Effector CD8-positive, alpha-beta T cell (primary cell): ENCODE measurements at places on chromosomes 7 and 10.
A peak's percentile ranks its signal among the peaks of the same experiment; 100 is the strongest.

DNA sequence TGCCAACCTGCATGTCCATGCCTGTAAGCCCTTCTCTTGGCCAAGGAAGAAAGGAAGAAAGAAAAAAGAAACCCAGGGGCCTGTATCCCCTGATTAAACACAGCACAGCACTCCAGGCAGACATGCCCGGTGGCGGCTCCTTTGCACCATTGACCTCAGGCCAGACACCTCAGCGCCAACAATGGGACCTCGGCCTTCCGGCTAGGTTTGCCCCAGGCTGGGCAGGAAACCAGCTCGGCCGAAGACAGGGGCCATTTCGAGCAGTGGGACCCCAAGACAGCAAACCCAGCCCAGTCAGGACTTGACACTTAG, 2.8 kb downstream of the HOXA10 start:
- DNase-seq = no peak

DNA sequence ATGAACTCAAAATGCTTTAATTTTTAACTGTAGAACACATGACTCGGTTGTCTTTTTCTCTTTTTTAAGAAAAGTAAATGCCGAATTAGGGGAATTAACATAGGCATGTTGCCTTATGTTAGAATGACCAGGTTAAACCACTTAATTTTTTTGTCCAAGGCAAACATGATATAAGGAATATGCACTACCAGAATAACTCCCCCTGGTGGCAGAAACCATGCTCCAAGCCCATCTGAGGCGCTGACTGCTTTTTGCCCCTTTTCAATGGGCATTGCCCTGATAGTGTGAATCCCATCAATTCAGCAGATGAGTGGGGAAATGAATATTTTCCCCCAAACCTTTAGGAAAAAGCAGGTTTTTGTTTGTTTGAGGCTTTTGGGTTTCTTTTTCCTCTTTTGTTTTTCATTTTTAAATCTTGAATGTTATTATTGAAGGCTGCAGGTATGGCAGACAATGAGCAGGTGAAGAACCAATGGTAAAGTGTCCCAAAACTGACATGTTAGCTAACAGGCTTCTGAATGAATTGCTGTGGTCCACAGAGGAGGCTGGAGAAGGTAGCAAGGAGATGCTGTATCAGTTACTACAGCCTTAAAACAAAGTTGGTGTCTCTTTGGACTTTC, 284.3 kb downstream of the SORCS3 start:
- DNase-seq = peak; percentile 1

DNA sequence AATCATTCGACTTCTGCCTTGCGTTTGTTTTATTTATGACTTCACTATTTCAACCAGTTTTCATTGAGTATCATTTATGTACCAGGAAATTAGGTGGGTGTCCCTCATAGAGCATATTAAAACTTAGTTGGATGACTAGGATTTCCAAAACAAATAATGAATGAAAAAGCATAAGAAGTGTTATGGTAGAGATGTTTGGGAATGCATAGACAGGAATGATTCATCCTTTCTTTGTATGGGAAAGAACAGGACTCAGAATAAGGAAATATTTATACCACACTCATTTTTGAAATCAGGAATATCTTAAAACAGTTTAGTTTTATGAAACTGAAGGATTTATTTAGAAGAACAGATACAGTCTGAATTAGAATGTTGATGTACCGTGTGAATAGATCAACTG, 315.7 kb downstream of the EXOC4 start:
- no peak for DNase-seq

DNA sequence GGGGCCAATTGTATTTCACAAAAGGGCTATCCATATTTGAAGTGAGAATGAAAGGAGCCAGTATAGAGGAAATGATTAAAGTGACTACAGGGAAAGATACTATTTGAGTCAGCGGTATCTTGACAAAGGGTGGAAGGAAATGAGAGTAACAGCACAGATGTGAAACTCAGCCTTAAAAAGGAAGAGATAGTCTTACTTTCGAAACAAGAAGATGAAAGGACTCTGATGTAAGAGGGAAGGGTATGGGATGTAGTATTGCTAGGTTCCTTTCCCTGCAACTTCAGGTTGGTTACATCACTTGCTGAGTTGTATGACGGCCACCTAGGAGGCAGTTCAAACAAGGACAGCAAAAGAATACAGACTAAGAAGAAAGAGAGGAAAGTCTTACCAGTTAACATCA, 13.7 kb downstream of the CISD1 start:
- no peak for DNase-seq

DNA sequence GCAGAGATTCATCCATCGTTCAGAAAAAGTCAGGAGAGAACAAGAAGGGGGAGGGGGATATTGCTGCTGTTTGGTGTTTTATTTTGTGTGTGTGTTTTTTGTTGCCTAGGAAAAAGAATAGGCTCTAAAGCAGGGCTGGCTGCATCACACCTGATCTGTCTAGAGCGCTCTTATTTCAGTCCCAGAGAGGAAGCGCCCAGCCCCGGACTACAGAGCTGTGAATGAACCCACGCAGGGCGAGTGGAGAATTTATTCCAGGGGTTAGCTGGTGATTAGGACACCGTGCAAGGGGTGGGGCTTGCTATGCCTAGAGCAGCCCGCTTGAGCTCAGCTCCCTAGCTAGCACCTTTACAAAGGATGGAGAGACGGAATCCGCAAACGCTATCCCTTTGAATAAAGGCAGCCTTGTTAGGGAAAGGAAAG, 621 bp upstream of the FAM13C start:
- DNase-seq = no peak

- DNase-seq = no peak
Measured at GRCh38 chr10:123402021-123402420, 247.8 kb downstream of the BUB3 start.

GRCh38 chr7:29871787-29872398, 65.6 kb downstream of the WIPF3 start:
- DNase-seq = no peak

DNA sequence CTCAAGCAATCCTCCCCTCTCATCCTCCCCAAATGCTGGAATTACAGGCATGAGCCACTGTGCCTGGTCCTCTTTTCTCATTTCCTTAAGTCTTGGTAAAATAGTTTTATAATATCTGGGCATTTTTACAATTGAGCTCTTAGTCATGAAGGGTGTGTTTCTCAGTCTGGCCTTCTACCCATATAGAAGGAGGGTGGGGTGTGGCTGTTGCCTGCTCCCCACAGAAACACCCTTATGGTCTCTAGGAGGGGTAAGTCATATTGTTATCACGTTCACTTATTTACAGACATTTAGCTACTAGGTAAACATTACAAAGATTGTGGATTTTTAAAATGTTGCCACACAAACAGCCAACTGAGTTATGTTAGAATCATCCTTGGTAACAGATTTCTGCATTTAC, 6.7 kb upstream of the OTUD1 start:
- DNase-seq = no peak

DNA sequence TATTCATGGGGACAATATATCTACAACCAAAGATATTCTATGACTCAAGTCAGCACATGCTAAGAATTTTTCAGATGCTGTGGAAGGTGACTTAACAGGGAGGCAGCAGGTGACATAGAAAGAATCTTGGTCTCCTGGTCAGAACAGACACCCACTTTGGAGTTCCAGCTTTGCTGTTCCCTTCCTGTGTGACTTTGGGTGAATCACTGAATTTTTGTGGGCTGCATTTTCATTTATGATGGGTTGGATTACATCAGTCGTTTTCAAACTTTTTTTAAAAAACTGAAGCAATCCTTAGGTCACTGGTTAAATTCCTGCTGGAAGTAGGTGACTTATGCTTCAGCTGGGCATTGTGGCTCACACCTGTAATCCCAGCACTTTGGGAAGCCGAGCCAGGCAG, 24.9 kb downstream of the RGR start:
- DNase-seq = no peak

DNA sequence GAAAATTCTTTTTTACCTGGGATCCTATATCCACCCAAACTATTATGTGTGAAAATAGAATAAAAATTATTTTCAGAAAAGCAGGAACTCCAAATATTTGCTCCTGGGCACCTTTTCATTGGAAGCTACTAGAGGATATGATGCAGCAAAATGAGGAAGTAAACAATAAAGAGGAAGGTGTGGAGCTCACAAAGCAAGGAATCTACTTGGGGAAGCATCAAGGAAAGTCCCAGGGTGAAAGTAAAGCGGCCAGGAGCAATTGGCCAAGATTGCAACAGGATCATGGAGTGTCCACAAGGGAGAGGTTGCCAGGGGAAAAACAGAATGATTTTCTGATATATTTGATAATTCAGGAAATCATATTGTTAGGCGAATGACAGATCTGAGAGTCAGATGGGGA, 80.8 kb downstream of the CARD11 start:
- no peak for DNase-seq

DNA sequence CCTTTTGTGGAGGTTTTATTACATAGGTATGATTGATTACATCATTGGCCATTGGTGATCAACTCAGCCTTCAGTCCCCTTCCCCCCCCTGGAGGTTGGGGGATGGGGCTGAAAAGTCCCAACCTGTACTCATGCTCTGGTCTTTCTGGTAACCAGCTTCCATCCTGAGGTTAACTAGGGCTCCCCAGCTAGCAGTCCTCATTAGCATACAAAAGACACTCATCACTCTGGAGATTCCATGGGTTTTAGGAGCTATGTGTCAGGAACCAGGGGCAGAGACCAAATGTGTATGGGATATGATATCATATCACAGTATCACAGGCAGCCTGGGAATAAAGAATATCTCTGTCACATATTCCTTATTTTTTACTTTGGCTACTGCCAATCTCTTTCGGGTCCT, 13.6 kb downstream of the CCSER2 start:
- DNase-seq = no peak

DNA sequence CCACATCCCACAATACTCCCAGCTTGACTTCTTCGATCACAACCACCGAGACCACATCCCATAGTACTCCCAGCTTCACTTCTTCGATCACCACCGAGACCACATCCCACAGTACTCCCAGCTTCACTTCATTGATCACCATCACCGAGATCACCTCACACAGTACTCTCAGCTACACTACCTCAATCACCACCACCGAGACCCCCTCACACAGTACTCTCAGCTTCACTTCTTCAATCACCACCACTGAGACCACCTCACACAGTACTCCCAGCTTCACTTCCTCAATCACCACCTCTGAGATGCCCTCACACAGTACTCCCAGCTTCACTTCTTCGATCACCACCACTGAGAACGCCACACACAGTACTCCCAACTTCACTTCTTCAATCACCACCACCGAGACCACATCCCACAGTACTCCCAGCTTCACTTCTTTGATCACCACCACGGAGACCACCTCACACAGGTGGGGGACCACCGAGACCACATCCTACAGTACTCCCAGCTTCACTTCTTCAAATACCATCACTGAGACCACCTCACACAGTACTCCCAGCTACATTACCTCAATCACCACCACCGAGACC, 8.6 kb downstream of the MUC3A start:
- no peak for DNase-seq

GRCh38 chr7:134548877-134549276, at the start of gene AKR1B15:
Gene AKR1B15, plus strand, starts transcription at chr7:134549110. Its CDS starts 15,510 bp downstream, at chr7:134564620.
- no peak for DNase-seq

DNA sequence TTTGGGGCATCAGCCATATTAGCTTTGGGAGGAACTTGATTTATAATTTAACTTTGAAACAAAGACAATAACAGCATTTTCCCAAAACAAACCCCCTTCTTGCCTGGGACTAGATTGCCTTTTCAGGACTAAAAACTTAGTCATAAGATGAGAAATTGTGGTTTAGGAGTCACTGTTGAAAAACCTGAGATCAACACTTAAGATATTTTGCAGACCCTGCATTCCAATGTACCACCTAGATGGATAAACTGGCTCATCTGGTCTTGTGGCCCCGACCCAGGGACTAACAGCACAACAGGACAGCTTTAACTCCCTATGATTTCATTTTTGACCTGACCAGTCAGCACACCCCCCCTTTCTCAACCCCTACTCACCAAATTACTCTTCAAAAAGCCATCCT, 1165.4 kb downstream of the XPNPEP1 start:
- no peak for DNase-seq

DNA sequence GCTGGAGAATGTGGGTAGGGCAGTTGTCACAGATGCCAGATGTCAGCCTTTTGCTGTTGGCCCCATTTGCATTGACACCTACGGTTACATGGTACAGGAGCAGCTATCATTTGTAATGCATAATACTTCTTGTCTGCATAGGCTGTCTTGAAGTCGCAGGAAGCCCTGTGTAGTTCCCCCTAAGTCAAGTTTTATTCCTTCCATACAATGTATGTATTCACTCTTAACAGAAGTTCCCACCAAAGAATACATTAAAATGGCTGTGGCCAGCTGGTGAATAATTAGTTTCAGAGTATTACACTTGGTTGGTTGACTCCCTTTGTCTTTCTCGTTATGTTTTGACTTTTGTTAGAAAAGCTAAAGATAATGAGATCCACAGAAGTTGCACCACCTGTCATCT, 1169.0 kb downstream of the REEP3 start:
- no peak for DNase-seq

- no peak for DNase-seq
Measured at GRCh38 chr10:75497997-75498883, 66.8 kb downstream of the LRMDA start.

GRCh38 chr7:27942711-27943110, 202.7 kb downstream of the TAX1BP1 start:
- DNase-seq = no peak

DNA sequence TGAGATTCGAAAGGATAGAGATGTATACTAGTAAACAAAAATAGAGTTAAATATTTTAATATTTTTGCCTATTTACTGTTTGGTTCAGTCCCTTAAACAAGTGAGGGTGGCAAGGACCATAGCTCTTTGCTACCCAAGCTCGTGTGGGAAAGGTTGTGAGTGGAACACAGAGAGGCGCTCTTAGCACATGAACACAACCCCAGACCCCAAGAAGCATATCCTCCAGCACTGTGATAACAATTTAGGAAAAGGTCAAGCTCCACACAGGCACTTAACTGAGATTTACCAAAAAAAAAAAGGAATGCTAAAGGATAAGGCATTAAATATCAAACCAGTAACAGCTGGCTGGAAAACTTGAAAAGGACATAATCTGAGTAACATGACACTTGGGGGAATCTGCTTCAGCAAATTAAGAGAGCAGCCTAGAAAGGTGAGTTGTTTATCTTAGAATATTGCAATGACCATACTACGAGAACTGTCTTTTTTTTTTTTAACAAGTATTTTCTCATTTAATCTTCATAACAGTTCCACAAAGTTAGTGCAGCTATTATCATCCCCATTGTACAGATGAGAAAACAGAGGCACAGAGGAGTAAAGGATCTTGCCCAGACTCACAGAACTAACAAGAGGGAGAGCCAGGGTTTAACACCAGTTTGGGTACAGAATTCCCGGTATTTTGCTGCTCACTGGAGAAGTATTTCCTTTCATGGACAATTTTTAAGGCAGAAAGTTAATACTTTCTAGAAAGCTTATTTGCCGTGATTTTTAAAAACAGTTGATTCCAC, 303.5 kb upstream of the AOAH start:
- DNase-seq = no peak
